ENCODE measurements at places on chromosomes 7 and 10. TPM values are rescaled to one million over a fixed set of nuclear protein-coding genes. Genes with fewer than 3 reads are reported as not detected.

The TACR2 gene
- 0.49 TPM for total RNA-seq

The GPR26 gene
- total RNA-seq: 4.2 TPM

The C7orf57 gene
- total RNA-seq: 1.2 TPM

The TWIST1 gene
- total RNA-seq: 0.74 TPM

The SPDYE5 gene
- not detected for total RNA-seq

The TFPI2 gene
- total RNA-seq: 0.25 TPM

The HK1 gene
- 86.8 TPM for total RNA-seq

The CDK14 gene
- 63.7 TPM for total RNA-seq

The CTAGE15 gene
- 0.25 TPM for total RNA-seq

The RAPGEF5 gene
- total RNA-seq: 64.7 TPM

The PRPF18 gene
- total RNA-seq: 32.0 TPM

The TRIM24 gene
- 27.5 TPM for total RNA-seq

The INA gene
- total RNA-seq: 161 TPM

Measured in temporal lobe (tissue), 4 donors.